ENCODE measurements at places on chromosomes 11 and 22.

GRCh38 chr11:61906522-61906909 is 10.8 kb downstream of the RAB3IL1 start:
- no peak overlapping the region for H3K27ac ChIP-seq
- no peak for DNase-seq
- no peak overlapping the region for H3K4me3 ChIP-seq
- H3K4me1 ChIP-seq = peaks cover 4% of the 10 kb centered on the region

- no peaks in the 10 kb centered on the region for H3K4me1 ChIP-seq
- H3K27me3 ChIP-seq = no peaks in the 10 kb centered on the region
- no peak overlapping the region for H3K4me3 ChIP-seq
- no peak overlapping the region for H3K27ac ChIP-seq
Measured at GRCh38 chr11:131025020-131025419, 108.7 kb upstream of the SNX19 start.

DNA sequence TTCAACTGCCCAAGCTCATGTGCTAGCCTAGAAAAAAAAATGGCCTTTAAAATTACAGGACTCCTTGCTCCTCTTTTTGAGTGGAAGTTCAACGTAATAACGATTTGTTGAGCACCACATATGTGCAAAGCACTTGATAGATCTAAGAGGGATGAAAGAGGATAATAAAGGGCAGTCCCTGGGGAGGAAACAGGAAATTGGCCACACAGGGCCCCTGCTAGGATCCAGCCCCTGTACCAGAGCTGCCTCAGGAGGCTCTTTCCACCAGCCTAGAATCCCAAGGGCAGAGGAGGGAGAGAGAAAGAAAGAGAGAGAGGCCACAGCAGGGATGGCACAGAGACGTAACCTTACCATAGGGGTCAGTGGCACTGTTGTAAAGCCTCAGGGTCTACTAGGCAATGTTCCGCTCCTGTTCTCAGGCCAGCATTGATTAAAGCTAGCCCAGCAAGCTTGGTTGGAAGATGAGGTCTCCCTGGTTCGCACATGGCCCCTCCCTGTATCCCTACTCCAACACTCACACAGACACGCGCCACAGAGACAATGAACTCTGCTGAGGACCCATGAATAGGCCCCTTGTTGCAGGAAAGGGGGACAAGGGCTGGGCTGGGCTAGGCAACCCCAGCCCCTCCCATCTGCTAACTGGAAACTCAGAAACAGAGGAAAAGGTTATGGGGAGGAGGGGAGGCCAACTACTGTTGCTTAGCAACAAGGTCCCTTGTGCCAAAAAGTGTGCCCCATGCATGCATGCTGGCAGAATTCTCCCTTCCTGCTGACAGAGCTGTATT is at the start of gene TMPRSS5:
TMPRSS5 (minus strand) TSS at position 438 of the 785 bp plus-strand sequence; CDS start at position 354, 84 bp downstream.
- H3K27ac ChIP-seq = no peak within 1 kb of the TSS
- no peak within 1 kb of the TSS for H3K4me3 ChIP-seq
- no peaks in the 10 kb centered on the region for H3K4me1 ChIP-seq
- peaks cover 10% of the 10 kb centered on the region for H3K36me3 ChIP-seq

DNA sequence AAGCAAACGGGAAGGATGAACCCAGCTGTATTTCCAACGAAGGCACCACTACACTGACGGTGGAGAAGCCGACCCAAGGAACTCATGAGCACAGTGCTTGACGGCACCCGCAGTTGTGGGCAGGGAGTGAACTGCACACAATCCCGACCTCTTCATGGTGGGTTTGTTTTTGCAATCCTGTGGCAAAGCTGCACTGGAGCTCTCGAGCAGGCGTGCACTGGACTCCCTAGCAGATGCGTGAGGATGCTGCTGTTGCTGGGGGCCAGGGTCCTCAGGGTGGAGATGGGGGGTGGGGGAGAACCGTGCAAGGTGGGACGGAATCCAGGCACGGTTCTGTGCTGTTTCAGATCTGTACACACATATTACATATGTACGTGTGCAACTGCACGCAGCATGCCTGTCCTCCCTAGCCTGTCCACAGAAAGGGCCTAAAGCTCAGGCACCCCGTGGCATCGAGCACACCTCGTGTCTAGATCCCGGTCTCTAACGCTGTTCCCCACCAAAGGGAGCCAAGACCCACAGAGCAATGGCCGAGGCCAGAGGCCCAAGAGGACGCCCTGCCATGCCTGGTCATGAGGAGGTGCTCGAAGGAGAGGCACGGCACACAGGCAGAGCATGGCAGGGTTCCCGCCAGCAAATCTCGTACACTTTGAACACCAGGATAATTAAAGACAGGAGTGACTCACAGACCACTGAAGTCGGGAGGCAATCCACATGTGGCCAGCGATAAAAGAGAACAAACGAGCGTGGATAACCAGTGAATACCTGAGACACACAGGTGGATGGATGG is 17.6 kb downstream of the ALG12 start:
- no peak for DNase-seq
- H3K4me1 ChIP-seq = no peaks in the 10 kb centered on the region
- no peaks in the 10 kb centered on the region for H3K27me3 ChIP-seq
- H3K36me3 ChIP-seq = peaks cover 87% of the 10 kb centered on the region
- no peak overlapping the region for H3K27ac ChIP-seq

DNA sequence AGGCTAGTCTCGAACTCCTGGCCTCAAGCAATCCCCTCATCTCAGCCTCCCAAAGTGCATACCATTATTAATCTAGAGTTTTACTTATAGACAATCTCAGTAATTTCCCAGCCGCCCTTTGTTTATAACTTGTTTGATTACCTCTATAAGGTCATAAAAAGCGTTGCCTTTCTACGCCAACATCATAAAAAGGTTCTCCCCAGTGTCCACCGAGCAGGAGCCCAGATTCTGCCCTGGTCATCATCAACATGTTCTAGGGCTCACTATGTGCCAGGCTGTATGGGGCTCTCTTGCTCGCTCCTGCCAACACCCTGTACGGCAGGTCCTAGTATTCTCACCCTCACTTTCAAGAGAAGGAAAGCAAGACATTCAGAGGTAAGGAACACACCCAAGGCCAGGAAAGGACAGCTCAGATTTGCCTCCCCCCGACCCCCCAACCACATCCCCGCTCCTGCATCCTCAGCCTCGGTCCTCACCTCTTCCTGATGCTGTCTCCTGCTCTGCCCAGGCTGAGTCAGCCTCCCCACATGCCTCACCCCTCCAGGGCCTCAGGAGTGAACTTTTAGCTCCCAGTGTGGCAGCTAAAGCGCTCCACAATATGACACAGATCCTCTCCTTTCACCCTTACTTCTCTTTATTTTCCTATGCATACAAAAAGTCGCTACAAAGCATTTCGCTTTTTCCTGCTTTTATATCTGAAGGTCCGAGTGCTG is 14.3 kb downstream of the ARFGAP3 start:
- H3K27me3 ChIP-seq = no peaks in the 10 kb centered on the region
- peaks cover 77% of the 10 kb centered on the region for H3K36me3 ChIP-seq
- H3K4me1 ChIP-seq = no peaks in the 10 kb centered on the region
- no peak overlapping the region for H3K27ac ChIP-seq
- DNase-seq = no peak
- no peak overlapping the region for H3K4me3 ChIP-seq

- H3K27ac ChIP-seq = no peak overlapping the region
- H3K27me3 ChIP-seq = no peaks in the 10 kb centered on the region
- no peak for DNase-seq
- H3K4me3 ChIP-seq = no peak overlapping the region
- no peaks in the 10 kb centered on the region for H3K4me1 ChIP-seq
- H3K36me3 ChIP-seq = no peaks in the 10 kb centered on the region
Measured at GRCh38 chr11:109957601-109958000, 135.6 kb upstream of the ZC3H12C start.

GRCh38 chr11:61589961-61590360 is 9.1 kb upstream of the SYT7 start:
- no peak overlapping the region for H3K27ac ChIP-seq
- H3K4me3 ChIP-seq = no peak overlapping the region
- peaks cover 16% of the 10 kb centered on the region for H3K4me1 ChIP-seq
- no peak for DNase-seq

DNA sequence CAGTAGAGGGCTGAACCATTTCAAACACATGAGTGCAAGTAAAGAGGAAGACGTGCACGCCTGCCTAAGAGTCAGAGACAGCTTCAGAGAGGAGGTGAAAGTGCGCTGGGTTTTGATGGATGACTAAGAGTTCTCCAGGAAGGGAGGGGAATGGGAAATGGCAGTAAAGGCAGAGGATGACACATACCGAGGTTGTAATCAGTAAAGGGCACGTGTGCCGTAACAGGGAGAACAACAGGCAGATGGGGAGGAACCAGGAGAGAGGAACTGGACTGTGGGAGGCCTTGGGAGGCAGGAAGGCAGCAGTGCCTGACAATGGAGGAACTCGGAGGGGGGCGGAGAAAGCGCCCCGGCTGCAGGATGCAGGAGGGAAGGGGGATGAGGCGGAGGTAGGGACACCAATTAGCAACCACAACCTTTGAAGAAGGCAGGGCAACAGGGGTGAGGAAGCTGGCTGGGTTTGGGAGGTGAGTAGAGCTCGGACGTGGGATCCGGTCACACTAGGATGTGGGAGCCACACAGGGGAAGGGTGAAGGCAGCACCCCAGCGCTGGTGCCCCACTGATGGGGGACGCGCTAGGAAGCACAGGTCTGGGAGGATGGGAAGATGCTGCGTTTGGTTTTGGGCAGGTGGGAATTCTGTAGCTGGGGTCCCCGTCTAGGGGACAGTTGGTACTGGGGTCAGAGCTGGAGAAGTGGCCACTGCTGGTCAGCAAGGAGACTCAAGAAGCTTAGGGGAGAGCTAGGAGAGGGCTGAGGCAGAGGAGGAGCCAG is 67.4 kb downstream of the SCUBE1 start:
- H3K27ac ChIP-seq = no peak overlapping the region
- H3K4me1 ChIP-seq = no peaks in the 10 kb centered on the region
- no peak overlapping the region for H3K4me3 ChIP-seq
- DNase-seq = no peak

Data from tibial artery (tissue), 4 donors.